NCI-H1436 (cell line): ENCODE measurements at places on chromosomes 2 and 18.
A peak's percentile ranks its signal among the peaks of the same experiment; 100 is the strongest.

DNA sequence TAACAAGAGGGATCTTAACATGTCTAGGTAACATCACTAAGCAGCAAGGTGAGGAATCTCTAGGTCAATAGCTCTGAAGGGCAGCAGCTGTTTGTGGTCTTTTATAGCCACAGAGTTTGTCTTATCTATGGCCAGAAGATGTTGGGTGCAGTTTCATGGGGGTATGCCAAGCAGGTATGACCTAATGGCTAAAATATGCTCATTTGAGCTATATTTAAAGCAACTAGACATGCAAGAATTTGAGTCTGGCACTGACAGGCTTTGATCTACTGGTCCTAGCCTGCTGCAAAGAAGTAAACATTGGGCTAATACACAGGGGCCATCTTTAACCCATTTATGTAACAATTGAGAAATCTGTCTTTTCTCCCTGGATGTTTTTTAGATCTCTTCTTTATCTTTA lies 13.9 kb upstream of the UGP2 start:
- DNase-seq: no peak

DNA sequence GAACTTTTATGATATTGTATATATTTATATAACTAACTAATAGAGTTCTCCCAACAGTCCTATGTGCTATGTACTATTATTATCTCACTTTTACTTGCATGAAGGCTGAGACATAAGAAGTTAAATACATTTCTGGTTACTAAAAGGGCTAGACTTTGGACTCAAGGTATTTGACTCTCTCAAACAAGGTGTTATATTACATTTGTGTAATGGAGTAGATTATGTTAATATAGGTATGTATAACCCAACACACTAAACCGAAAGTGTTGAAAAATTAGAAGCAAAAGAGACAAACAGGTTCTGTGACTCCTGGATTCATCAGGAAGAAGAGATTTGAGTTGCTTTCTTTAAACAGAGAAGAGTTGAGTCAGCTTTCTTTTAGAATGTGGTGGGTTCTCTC lies 733.6 kb upstream of the ZEB2 start:
- DNase-seq: no peak

- no peak for DNase-seq
Measured at GRCh38 chr2:48770181-48770580, 14.7 kb upstream of the LHCGR start.

- DNase-seq: no peak
Measured at GRCh38 chr2:176088937-176089842, 3.3 kb upstream of the HOXD13 start.

DNA sequence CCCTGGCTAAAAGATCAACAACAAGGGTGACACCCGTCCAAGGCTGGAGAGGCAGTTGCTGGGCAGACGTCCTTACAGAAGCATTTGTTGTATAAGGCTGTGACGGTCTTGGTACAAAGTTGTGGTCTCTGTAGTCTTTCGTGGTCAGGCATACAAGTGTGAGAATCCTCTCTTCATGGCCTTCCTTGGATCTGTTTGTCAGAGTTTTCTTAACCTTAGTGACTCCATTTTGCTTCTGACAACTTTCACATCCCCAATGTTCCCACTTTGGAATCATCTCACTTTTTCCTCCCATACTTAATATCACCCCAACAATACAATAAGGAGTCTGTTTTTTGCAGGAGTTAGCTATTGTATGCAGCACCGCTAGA lies 72.7 kb upstream of the ZCCHC2 start:
- no peak for DNase-seq

GRCh38 chr2:174617120-174617519 lies 19.5 kb upstream of the WIPF1 start:
- DNase-seq: no peak

DNA sequence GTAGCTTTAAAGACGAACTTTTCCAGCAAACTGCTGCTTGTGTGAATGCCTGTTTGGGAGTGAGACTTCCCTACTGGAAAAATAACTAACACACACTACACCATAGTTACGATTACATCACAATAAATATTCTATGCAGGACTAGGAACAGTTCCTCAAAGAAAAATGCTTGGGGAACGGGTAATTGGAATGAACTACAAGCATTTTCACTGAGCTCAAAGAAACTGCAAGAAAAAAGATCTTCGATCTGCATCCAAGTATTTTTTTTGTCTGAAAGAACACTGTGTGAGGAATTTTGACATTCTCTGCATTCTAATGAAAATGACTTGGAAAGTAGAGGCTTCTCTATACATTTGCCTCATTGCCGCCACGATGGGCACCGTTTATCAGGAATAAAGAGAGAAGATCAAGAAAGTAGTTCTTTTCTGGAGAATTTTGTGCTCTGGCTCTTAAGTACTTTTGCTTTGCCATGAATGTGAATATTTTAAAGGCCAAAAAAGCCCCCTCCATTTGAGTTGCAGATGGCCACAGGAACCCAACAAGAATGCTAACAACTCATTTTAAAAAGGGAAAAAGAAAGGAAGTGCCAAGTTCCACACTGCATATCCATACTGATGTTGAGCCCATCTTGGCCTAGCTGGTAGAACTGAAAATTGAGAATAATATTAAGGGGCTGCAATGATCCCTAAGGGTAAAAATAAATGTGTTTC lies 13.6 kb downstream of the LYPD1 start:
- DNase-seq: no peak

GRCh38 chr2:9205486-9205885 lies 1.1 kb upstream of the ASAP2 start:
- DNase-seq: no peak

GRCh38 chr2:64818664-64819060 lies 164.9 kb upstream of the SERTAD2 start:
- no peak for DNase-seq

GRCh38 chr2:218984239-218985020 lies 554 bp downstream of the FEV start:
- no peak for DNase-seq

GRCh38 chr2:63841254-63842022 lies at the start of gene UGP2:
Gene UGP2 (plus strand): TSS chr2:63841896. CDS start chr2:63842186, 290 bp downstream.
- DNase-seq: peak; percentile 83

DNA sequence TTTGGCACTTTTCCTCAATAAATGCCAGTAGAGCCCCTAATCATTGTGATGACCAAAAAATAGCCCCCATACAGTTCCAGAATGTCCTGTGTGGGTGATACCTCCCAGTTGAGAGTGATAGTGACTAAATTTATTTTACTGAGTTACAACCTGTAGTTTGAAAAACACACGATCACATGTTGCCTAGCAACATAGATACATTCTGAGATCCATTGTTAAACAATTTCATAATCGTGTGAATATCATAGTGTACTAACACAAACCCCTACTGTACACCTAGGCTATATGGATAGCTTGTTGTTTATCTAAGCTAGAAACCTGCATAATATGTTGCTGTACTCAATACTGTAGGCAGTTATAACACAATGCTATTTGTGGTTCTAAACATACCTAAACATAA lies 30.6 kb downstream of the KCMF1 start:
- DNase-seq: no peak

GRCh38 chr2:46363535-46364170 lies 66.4 kb downstream of the EPAS1 start:
- no peak for DNase-seq
